ENCODE measurements at places on chromosomes 7 and 10. TPM values are rescaled to one million over a fixed set of nuclear protein-coding genes. Genes with fewer than 3 reads are reported as not detected.

GRCh38 chr7:55026867-55027490 lies 8.2 kb downstream of the EGFR start:
- DNase-seq: no peak

DNA sequence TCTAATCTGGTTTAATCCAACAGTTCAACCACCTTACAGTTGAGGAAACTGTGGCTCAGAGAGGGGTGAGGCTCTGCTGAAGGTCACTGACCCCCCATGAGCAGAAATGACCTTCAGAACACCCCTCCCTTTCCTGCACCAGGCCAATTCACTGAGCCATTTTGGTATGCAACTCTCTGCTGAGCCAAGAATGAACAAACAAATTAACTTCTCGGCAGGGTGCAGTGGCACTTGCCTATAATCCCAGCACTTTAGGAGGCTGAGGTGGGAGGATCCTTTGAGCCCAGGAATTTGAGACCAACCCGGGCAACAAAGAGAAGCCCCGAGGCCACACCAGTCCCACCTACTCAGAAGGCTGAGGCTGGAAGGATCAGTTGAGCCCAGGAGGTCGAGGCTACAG lies 29.8 kb downstream of the PDGFA start:
- DNase-seq: no peak

- no peak for DNase-seq
These were observed 122.9 kb upstream of the SEMA3A start for GRCh38 chr7:84317536-84317935.

GRCh38 chr10:58948303-58948702 lies 228.1 kb upstream of the PHYHIPL start:
- DNase-seq: no peak

DNA sequence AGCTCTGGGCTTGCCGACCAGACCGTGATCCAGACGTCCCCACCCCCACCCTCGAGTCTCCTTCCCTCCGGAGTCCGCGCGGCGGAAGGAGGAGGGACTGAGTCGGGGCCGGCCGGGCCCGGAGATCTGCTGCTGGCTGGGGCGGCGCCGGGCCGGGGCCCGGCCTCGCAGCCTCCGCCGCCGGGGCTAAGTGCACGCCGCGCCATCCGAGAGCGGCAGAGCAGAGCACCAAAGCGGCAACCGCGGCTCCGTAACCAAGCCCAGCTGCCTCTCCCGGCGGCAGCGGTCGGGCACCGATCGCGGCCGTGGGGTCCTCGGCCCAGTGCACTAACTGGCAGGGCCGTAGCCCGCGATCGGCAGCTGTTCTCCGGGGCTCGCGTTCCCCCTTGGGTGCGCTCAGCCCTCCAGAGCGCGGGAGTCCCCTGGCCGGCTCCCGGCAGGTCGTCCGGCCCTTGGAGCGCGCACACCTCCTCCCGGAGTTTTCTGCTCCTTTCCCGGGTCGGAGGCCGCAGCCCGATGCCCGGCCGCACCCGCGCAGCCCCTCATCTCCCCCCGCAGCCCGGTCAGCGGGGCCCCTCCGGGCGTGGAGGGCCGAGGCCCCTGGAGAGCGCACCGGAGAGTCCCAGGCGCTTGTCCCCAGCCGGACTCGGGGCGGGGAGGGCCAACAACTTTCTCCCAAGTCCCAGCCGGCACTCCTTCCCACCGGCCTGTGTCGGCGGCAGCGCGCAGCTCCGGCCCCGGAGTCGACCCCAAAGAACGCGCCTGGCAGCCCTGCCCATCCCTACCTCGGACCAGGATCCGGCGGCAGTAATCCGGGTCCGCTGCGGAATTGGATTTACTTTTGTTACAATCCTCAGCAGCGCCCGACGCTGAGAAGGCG lies 799 bp downstream of the VAX1 start:
- no peak for DNase-seq

- DNase-seq: no peak
These were observed 173.6 kb downstream of the PRKCQ start for GRCh38 chr10:6406220-6407033.

- DNase-seq: no peak
These were observed 142.8 kb downstream of the GLCCI1 start for GRCh38 chr7:8111282-8111960.

DNA sequence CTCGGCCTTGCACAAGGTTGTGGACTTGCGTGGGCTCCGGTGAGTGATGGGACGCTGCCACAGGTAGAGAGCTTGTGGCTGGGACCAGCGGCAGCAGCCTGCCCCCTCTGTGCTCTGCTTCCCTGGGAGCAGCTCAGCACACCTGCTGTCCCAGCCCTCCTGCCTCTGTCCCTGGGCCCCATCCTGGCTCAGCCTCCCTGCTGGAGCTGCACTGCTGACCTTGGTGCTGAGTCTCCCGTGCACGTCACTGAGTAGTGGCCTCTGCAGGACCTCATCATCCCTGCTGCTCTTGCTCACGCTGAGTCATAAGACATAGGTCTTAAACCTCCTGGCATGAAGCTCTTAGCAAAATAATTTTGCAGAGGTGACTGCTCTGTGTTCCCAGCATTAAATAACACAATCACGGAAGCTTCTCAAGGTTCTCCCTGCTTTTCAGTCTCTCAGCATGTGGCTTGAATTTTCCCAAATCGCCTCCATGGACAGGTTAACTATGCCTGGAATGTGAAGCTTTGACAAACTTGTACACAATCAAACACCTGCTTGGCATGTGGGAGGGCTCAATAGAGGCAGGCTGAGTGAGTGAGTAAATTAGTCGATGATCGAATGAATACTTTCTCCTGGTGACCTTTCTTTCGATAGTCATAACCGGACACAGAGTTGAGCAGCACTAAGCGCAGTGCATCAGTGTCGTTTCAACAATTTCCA lies 63.8 kb upstream of the NPS start:
- DNase-seq: no peak

Gene GIMAP5
- total RNA-seq: 18.4 TPM

Measured in sciatic nerve (tissue), 2 donors.